Cerebellar cortex (tissue), 1 donor: ENCODE measurements at places on chromosomes 6 and 20.

DNA sequence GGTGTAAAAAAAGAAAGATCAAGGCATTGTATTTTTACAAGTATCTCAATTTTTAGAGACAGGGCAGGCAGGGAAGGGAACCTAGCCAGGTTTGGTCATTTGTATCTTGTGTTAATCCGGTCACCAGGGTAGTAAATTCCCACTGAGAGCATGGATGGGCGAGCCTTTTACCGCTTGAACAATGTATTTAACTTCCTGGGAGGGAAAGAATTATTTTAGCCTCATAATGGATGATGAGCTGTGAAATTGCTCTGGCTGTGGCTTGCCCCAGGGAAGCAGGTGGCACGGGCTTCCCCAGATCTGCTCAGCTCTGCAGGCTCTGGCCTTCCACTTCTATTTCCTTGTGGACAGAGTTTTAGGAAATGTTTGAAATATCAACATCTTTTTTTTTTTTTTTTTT, 72.9 kb downstream of the TOX2 start:
- no peak for DNase-seq

DNA sequence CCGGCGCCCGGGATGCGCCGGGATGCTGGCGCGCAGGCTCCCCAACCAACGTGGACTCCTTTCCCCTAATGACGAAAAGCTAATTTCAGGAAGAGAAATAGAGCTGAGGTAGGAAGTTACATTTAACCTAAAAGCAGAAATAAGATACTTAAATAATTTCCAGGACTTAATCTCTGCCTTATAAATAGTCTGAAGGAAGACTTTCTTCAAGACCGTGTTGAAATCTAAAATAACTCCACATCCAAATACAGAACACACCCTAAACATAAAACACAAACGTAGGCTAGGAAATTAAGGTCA, 1.3 kb downstream of the ASF1A start:
- DNase-seq = no peak

- DNase-seq = no peak
These were observed 96.0 kb downstream of the SOBP start for GRCh38 chr6:107585815-107586435.

DNA sequence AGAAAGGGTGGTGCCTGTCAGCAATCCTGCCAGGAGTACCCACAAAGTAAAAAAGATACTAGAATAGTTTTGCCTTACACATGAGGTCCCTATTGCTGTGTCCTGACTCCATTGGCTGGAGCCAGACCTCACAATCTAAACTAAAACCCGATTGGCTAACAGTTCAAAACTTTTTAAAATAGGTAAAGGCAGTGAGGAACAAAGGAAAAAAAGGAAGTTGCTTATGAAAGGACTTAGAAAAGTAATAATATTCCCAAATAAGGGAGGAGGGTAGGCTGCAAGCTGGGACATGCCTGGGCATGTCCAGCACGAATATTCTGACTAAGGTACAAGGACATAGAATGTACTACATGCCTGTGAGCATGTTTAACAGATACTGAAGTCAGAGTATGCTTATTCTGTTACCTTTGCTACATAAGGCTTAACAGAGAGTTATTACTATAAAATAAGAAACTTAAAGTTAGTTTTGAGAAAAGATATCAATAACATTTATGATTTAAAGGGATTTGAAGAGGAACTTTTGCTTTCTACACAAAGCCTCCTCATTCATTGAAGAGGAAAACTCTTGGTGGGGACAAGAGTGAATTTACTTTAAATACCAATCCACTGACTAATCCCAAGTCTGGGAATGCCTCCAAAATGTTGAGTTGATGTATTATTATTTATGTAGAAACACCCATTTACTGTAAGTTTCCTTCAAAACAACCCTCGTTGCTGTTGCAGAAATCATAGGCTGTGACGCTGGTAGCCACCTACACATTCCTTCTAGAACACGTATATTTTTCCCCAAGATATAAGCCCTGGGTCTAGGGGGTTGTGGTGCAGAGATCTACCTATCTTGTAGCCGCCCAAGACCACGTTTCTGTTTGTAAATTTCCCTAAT, 8.2 kb upstream of the MTHFD1L start:
- no peak for DNase-seq

- DNase-seq = no peak
These were observed 85.1 kb downstream of the ZFAND3 start for GRCh38 chr6:37904590-37904989.

- no peak for DNase-seq
These were observed 100.5 kb upstream of the FOXC1 start for GRCh38 chr6:1509241-1509640.

- DNase-seq = no peak
These were observed 3.1 kb upstream of the RGL2 start for GRCh38 chr6:33301877-33302276.

GRCh38 chr20:63831993-63832686, 1.1 kb upstream of the ZBTB46 start:
- no peak for DNase-seq

- DNase-seq = no peak
These were observed 8.4 kb upstream of the RIN2 start for GRCh38 chr20:19749618-19750071.

- DNase-seq = no peak
These were observed 32.5 kb downstream of the SCGN start for GRCh38 chr6:25684565-25684964.

- DNase-seq = no peak
These were observed 62.9 kb downstream of the SUN5 start for GRCh38 chr20:32941155-32941885.

DNA sequence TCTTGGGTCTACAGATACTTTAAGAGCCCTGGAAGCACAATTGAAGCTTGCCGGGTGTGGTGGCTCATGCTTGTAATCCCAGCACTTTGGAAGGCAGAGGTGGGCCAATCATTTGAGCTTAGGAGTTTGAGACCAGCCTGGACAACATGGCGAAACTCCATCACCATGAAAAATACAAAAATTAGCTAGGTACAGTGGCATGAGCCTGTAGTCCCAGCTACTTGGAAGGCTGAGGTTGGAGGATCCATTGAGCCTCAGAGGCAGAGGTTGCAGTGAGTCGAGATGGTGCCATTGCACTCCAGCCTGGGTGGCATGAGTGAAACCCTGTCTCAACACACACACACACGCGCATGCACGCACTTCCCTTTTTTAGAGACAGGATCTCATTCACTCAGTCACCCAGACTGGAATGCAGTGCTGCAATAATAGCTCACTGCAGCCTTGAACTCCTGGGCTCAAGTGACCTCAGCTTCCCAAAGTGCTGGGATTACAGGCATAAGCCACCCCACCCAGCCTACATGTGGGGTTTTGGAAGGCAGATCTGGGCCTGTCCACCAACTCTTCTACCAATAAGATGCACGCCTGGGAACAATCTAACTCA, 182.5 kb upstream of the JARID2 start:
- DNase-seq = no peak

DNA sequence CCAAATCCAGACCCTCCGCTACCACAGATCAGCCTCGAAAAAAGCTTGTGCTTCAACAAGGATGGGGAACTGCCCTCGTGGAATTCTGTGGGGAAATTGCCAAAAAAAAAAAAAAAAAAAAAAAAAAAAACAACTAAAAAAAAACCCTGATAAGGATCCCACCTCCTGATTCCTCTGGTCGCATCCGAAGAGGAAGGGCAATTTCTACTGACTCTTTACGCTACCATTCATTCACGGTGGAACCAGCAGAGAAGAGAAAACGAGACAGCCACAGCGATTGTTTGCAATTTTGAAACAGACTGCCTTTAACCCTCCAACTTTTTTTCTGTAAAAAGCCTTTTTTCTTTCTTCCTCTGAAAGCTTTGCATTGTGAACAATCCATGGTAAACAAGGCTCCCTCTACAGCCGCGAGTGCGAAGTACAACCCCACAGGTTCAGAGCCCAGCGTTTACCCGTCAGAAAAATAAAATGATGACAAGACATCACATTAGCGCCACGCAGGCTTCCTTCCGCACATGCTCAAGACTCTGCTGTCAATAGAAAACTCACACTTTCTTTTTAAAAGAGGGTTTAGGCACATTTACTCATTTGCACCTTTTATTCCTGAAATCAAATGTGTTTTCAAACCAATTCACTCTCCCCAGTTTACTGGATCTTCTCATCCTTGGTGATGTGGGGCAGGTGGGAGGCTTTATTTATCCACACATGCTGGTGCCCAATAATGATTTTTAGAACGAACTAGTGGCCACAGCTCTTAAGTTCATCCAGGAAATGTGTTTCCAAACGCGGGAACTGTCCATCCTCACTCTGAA, 100.0 kb downstream of the NOL4L start:
- peak; percentile 91 for DNase-seq

DNA sequence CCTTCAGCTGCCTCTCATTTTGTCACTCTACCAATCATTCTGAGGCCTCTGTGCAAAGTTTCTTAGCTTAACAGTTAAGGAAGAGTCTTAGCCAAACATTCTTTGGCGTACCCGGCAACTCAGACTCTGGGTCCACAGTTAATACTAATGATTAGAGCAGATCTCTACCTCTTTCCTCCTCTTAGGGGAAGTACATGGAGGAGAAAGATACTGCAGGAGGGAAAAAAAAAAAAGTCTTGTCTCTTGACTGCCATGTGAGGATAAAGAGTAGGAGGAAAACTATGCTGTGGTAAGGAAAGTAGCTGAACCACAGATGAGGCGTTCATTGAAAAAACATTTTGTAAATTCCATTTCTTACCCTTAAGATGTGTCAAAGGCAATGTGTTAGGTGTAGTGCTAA, 44.0 kb upstream of the MARCKS start:
- DNase-seq = no peak

GRCh38 chr20:63854069-63854765, 7.1 kb upstream of the ABHD16B start:
- DNase-seq = no peak

DNA sequence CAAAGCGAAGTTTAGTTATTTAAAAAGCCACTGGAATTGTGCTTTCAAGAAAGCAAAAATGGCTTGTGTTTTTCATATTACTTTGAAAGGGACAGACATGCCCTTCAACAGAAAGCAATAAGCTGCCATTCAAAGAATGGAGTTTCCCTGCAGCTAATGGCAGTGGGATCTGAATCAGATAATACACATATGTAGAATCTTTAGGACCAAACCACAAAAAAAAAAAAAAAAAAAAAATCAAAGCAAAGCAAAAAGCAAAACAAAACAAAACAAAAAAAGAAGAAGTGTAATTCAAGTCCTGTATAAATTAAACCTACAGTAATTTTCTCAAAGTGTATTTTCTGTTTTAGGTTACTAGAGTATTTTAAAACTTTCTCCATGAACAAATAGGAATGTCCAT, 63.6 kb upstream of the ZNF217 start:
- DNase-seq = no peak

DNA sequence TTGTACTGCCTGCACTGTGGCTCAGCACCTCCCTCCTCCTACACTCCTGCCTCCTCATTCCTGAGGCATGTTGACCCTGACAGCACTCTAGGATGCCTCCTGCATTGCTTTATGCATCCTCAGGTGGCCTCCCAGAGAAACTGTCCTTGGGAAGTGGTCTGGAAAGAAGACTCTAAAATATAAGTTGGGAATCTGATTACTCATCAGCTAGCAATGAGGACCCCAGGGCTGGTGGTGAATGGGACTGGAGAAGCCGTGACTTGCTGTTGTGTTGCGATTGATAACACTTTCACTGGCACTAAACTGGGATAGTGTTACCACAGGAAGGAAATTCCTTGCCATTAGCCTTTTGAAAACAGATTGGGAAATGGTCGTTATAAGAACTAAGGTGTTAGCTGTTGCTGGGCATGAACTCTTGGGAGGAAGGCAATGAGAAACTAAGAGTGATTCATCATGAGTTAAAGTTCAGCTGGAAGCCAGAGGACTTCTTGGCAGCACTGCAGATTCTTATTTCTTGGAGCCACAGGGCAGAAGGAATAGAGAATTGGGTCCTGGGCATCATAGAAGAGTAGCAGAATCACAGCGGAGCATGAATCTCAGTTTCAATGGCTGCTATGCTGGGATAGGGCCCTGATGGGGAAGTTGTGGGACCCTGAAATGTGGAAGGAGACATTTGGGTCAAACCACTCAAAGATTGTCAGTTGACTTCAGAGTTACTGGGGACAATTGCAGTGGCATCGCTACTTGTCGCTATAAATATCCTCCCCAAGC, 10.1 kb upstream of the SIRPD start:
- DNase-seq = no peak

- peak; percentile 32 for DNase-seq
These were observed 163.1 kb downstream of the SOD2 start for GRCh38 chr6:159529934-159530333.

DNA sequence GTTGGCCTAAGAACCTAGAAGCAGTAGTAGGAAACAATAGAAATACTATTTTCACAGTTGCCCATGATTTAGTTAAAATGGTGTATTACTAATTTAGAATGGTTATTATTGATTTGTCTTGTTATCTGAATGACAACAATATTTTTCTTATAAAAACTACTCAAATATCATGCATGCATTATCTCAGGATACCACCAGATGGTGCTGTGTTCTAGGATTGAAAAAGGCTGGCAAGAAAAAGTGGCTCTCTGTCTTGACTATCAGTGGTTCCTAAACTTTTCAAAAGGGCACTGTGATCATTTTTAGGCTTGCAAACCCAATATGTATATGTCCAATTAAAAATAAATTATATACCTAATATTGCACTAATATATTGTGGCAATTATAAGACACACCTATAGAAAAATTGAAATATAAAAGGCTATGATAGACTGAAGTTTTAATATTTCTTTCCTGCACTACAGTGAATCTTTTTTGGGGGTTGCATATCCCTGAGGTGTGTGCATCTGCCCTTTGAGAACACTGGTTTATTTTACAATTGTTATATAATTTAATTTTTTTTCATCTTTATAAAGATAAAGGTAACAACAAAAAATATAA, 131.7 kb upstream of the MLIP start:
- DNase-seq = peak; percentile 38
